ENCODE measurements at places on chromosomes 6 and 20. TPM values are rescaled to one million over a fixed set of nuclear protein-coding genes. Genes with fewer than 3 reads are reported as not detected.
A peak's percentile ranks its signal among the peaks of the same experiment; 100 is the strongest.

DNA sequence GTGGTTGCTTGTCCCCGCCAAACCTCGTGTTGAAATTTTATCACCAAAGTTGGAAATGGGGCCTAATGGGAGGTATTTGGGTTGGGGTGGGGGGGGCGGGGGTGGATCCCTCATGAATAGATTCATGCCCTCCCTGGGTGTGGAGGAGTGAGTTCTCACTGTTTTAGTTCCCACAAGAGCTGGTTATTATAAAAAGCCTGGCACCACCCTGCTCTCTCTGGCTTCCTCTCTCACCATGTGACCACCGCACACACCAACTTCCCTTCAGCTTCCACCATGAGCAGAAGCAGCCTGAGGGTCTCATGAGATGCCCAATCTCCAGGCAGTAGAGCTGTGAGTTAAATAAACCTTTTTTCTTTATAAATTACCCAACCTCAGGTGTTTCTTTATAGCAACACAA is 111.3 kb downstream of the PRDM1 start:
- DNase-seq: no peak

DNA sequence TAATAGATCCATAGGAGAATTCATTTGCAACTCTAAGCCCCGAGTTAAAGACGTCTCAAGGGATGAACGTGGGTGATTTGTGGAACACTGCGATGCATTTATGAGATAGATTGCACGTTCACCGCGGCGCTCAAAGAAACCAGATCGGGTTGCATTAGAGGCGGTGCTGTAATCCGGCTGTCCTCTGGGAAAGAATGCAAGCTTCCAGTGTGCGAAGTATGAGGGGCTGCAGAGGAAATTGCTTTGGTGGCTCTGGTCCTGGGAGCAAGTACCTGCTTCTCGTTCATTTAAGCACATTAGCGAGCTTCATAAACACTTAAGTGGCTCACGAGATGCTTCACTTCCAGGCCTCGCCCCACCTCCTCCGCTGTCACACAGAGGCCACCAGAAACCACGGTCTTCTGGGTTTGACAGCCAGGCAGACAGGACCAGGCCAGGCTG is 182.3 kb downstream of the CDH4 start:
- DNase-seq: peak; percentile 4

- no peak for DNase-seq
Observed at GRCh38 chr6:166591961-166592520, 5.6 kb upstream of the RAMACL start.

DNA sequence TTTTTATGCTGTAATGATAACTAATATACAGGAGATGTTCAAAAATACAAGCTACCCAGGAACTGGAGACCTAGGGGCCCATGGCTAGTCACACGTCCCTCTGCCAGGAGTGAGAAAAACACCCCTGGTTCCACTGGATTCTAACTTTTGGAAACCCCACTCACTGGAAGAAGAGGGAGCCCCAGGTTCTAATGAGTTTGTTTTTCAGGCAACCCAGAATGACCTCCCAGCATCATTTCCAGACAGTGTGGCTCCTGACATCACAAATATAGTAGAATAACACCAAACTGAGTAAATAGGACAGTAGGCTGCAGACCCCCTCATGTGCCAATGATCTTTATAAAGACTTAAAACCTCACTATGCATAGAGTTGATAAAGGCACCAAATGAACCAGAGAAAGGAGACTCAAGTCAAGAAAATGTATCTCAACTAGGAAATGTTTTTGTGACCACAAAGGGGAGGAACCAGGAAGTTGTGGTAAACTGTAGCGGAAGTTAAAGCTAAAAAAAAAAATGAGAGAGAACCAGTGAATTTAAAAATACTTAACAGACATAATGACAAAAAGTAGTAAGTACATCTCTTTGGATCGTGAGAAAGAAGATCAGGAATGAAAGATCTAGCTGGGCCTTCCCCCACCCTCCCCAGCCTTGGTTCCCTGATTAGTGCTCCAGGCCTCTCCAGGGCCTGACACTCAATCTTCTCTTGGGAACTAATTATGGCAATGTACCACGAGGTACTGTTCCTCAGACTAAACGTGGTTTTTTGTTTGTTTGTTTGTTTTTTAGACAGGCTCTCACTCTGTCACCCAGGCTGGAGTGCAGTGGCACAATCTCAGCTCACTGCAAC is 19.8 kb downstream of the HLA-E start:
- peak; percentile 48 for DNase-seq

GRCh38 chr20:63438121-63438520 is 34.3 kb downstream of the KCNQ2 start:
- DNase-seq: no peak

DNA sequence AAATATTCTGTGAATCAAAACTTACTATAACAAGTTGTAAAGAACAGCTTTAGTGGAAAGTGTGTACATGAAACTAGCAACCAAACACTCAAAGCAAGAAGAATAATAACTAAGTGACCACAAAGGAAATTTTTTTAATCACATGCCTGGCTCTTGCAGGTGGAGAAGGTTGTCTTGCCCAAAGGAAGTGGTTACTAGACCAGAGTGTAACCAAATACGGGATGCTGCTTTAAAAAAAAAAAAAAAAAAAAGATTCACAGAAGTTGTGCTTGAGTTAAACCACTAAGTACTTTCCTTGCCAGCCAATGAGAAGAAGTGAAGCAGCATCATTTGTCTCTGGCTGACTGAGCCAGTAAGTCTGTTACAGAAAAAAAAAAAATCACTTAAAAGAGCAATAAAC is 19.1 kb upstream of the HLA-DQB1 start:
- DNase-seq: no peak

The SENP6 gene
- 50.8 TPM for total RNA-seq

The SLC35D3 gene
- total RNA-seq: not detected

The RCAN2 gene
- total RNA-seq: 7.6 TPM

The CRISP3 gene
- not detected for total RNA-seq
